Hindlimb muscle (tissue), 1 donor: ENCODE measurements at places on chromosomes 7 and 10. TPM values are rescaled to one million over a fixed set of nuclear protein-coding genes. Genes with fewer than 3 reads are reported as not detected.

The CCL26 gene
- 1.6 TPM for polyA plus RNA-seq

The NKX1-2 gene
- not detected for polyA plus RNA-seq

The SFTPD gene
- 1.8 TPM for polyA plus RNA-seq

The COL1A2 gene
- 3,136 TPM for polyA plus RNA-seq

The SHLD2 gene
- polyA plus RNA-seq = 17.5 TPM

The HOXA4 gene
- 24.6 TPM for polyA plus RNA-seq

The PRLHR gene
- not detected for polyA plus RNA-seq

The GSTO2 gene
- 1.1 TPM for polyA plus RNA-seq

The GHRHR gene
- 0.58 TPM for polyA plus RNA-seq

The CFTR gene
- 0.30 TPM for polyA plus RNA-seq

The SNX10 gene
- polyA plus RNA-seq = 1.8 TPM

The ELFN1 gene
- 6.7 TPM for polyA plus RNA-seq

The ASB10 gene
- 8.2 TPM for polyA plus RNA-seq

The WDR11 gene
- 34.0 TPM for polyA plus RNA-seq

The CFAP43 gene
- 0.39 TPM for polyA plus RNA-seq

The NANOS1 gene
- 6.0 TPM for polyA plus RNA-seq

The OR2A5 gene
- not detected for polyA plus RNA-seq

The MYH16 gene
- 0.08 TPM for polyA plus RNA-seq

The TRPV5 gene
- polyA plus RNA-seq = 0.09 TPM

The ZNF518A gene
- 21.5 TPM for polyA plus RNA-seq
